CD8-positive, alpha-beta memory T cell (primary cell): ENCODE measurements at places on chromosomes 12 and 14. TPM values are rescaled to one million over a fixed set of nuclear protein-coding genes. Genes with fewer than 3 reads are reported as not detected.

Gene EIF5
- total RNA-seq: 409 TPM

DNA sequence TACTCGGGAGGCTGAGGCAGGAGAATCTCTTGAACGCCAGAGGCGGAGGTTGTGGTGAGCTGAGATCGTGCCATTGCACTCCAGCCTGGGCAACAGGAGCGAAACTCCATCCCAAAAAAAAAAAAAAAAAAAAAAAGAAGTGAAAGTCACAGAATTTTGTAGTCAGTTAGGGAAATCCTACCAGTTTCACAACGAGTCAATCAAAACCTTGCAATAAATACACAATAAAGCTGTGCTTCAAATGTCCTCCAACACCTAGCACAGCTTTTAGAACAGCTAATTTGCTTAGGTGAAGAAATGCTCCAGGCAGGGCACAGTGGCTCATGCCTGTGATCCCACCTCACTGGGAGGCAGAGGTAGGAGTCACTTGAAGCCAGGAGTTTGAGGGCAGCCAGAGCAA lies 112.8 kb upstream of the ATF7IP start:
- no peak for DNase-seq

- DNase-seq: no peak
These were observed 78.8 kb upstream of the NRXN3 start for GRCh38 chr14:78091361-78091760.

- DNase-seq: no peak
These were observed 90.8 kb downstream of the PRICKLE1 start for GRCh38 chr12:42498549-42499247.

DNA sequence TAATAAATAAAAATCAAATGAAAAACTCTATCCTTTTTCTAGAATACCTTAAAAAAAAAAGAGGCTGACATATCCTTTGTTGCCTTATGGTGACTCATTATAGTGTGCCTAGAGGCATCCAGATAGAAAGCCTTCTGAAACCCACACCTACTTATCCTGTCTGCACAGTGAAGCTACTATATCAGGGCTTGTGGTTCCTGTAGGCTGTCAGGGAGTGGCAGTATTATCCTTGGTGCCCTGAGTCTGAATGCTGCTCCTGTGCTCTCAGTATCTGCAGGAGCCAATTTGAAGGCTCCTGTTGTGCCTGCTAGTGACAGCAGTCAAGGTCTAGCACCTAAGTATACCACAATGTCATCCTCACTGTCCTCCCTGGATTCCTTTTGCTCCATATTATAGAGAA lies 168.4 kb upstream of the AVPR1A start:
- no peak for DNase-seq

GRCh38 chr12:78721906-78722305 lies 142.7 kb upstream of the SYT1 start:
- no peak for DNase-seq

DNA sequence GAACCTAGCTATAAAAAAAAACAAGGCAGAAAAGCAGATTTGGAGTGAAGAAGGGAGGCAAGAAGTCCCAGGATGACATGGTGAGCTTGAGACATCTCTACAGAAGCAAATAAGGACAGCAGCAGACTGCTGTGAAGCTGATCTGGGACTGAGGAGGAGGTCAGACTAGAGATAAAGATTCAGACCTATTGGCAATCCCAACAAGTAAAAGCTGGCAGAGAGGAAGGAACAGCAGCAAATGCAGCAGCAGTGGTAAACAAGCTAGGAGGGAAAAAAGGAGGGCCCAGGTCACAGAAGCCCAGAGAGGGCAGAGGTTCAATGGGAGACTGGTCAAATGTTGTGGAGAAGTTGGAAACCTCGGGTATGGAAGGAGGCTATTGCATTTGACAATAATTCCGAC lies 11.3 kb downstream of the SPTB start:
- DNase-seq: no peak

GRCh38 chr14:105499256-105500035 lies 8.4 kb downstream of the TEDC1 start:
- DNase-seq: peak; percentile 49

DNA sequence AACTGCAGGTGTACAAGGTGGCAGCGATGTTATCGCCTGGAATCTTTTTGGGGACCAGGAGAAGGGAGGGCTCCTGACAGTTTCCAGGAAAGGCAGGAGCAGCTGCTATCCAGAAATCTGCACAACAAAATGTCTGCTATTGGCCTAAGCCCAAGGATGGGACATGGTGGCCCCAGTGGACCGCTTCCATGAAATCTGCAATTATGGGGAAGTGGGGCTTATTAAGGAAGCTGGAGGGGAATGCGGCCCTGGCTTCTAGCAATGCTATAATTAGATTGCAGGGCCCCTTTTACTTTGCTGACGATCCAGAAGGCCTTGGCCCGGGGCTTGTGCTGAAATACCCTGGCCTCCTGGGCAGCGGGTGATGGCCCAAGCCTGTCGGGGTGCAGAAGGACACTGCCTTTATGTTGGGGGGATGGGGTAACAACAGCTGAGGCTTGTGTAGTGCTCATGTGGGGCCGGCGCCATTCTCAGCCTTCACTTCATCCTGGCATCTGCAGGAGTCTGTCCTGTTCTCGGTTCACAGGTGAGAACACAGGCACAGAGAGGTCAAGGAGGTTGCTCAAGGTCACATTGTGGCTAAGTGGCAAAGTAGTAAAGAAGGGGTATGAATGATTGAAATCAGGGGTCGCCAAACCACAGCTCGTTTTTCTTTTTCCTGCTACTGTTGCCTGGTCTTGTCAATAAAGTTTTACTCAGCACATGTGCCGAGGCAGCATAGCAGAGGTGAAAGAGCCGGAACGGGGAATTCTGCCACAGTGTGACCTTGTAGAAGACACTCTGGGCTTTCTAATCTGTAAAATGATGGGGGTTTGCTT lies 153.5 kb downstream of the RBM19 start:
- DNase-seq: no peak

DNA sequence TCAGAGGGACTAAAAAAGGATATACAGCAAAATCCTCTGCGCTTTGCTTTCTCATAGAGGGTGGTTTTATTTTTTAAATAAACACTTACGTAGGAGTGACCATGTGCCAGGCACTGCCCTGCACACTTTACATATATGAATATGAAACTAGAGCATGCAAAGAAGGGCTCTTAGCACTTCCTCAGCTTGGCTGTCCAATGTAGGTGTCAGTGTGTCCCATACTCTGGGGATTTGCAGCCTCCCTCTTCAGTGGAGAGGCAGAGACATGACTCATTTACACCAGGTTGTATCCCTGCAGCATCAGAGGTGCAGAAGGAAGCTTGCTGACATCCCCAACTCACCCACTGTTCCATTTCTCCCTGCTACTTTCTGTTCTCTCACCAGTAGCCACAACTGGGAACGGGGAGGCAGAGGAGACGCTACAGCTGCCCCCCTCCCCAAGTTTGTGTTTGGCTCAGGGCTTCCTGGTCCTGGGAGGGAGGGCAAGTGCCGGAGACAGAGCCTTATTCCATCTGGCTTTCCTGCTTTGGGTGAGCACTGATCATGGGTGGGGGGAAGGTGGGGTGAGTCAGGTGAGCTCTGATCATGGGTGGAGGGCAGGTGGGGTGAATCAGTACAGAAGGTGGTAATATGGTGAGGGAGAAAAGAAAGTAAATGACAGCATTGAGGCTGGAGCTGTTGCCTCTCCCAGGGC lies 4.9 kb upstream of the KRT5 start:
- no peak for DNase-seq

Gene TSPAN19
- total RNA-seq: not detected

GRCh38 chr14:79600406-79600805 lies 610.9 kb downstream of the DIO2 start:
- DNase-seq: no peak

GRCh38 chr12:90020014-90020413 lies 311.4 kb upstream of the ATP2B1 start:
- DNase-seq: no peak

Gene PLEKHG7
- not detected for total RNA-seq

- DNase-seq: no peak
These were observed 33.8 kb downstream of the GIT2 start for GRCh38 chr12:109962398-109962797.

GRCh38 chr14:23640524-23641141 lies 4.5 kb downstream of the DHRS2 start:
- DNase-seq: no peak

DNA sequence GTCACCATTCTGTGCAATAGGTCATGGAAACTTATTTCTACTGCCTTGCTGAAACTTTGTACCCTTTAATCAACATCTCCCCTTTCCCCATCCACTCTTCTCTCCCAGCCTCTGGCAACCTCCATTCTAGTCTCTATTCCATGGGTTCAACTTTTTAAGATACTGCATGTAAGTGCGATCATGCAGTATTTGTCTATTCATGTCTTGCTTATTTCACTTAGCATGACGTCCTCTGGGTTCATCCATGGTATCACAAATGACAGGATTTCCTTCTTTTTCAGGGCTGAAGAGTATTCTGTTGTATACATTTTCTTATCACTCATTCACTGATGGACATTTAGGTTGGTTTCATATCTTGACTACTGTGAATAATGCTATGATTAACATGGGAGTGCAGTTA lies 222.4 kb downstream of the PAX9 start:
- no peak for DNase-seq

- DNase-seq: no peak
These were observed 588 bp upstream of the GRIN2B start for GRCh38 chr12:13981990-13982389.

Gene ABCC9
- total RNA-seq: not detected

Gene STON2
- not detected for total RNA-seq

Gene FOXG1
- total RNA-seq: not detected

Gene ASIC1
- total RNA-seq: 6.4 TPM

Gene EPYC
- total RNA-seq: not detected

Gene ZC2HC1C
- 0.81 TPM for total RNA-seq

- no peak for DNase-seq
These were observed 28.4 kb upstream of the SIX1 start for GRCh38 chr14:60677701-60678100.

DNA sequence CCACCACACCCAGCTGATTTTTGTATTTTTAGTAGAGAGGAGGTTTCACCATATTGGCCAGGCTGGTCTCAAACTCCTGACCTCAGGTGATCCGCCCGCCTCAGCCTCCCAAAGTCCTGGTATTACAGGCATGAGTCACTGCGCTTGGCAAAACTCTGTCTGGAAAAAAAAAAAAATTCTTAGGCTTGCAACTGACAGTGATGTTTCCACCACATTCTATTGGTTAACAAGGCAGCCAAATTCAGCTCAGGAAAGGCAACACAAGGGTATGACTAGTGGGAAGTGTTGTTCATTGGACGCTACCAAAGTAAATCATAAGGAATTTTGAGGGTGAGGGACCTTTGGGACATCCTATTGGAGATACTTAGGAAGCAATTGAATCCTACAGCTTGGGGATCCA lies 2.9 kb upstream of the SBNO1 start:
- DNase-seq: no peak

- no peak for DNase-seq
These were observed 12.8 kb downstream of the TUNAR start for GRCh38 chr14:95889236-95889979.

DNA sequence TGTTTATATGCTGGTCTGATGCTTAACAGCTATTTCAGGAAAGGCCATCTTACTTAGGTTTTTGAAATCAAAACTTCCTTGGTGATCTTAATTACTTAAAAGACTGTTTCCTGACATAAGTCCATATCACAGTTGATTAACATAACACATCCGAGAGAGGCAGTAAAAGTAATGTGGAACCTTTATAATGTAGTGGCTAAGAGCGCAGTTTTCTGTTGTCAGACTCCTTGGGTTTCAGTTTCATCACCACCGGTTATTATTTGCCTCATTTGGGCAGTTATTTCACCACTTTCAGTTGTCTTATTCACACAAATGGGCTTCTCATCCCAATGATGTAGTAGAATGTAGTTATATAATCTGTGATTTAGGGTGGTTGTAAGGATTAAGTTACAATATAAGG lies 30.9 kb downstream of the TBC1D15 start:
- no peak for DNase-seq

- peak; percentile 47 for DNase-seq
These were observed 90.1 kb downstream of the DRAM1 start for GRCh38 chr12:101967506-101967905.

DNA sequence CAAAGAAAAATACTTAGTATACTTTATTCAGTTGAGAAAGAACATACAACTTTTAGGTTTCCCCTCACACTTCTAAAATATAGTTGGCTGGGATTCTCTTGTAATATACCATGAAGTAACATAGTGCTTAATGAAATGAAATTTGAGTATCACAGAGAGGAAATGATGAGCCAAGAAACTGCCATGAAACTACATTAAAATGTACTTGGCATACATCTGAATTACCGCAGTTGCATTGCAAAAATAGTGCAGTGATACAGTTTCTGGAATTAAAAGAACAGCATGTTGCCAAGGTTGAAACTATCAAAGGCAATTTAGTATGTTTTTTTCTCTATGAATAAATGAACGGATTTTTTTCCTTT lies 389.2 kb downstream of the TMEM117 start:
- DNase-seq: no peak

GRCh38 chr14:37253905-37254304 lies 56.2 kb downstream of the MIPOL1 start:
- DNase-seq: no peak

DNA sequence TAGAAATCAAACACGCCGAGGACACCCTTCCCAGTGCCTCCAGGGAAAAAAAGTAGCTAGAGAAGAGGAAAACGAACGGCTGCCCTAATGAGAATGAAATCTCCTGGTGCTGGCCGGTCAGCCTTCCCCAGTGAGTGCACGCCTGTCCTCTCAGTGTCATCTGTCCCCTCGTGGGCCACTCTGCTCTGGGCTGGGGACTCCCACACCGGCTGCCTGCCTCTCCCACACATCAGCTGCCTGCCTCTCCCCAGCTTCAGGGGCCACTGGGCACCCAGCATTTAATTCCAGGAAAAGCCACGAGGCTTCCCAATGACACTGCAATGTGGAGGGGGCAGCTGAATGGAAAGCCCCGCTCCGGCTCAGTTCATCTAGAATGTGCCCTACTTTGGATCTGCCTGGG lies 59.0 kb downstream of the CCDC85C start:
- DNase-seq: no peak

DNA sequence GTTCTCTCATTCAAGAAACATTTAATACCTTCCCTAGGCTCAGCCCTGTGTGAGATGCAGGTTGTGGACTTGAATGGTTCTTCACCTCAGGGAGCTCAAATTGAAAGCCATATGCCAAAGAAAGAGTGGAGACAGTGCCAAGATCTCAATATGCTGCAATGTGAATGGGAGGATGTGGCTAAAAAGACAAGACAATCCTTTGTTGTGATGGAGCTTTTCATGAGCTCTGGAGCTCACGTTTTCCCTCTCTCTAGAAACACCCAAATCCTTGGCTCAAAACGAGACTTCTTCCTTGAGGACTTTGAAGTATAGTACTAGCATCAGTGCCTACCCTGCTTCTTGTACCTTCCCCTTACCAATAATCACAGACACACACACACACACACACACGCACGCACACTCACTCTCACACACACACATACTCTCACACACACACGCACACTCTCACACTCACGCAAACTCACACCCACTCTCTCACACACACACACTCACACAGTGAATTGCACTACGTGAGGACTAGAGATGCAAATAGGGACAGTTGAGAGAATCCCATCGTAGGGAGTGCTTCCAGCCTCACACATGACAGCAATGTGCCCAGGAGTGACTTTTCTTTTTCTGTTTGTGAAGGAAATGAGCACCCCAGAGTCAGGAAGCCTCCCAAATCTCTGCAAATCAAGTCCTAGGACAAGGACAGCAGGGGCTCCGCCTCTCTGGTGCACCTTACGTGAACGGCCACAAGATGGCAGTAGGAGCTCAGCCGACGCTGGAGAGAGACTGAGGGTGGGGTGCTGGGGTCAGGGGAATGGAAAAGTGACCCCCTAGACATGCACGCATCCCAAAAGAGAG lies 231.4 kb downstream of the PCNX1 start:
- DNase-seq: peak; percentile 47
